ENCODE measurements at places on chromosomes 7 and 10.

GRCh38 chr7:70266186-70266585 is 667.9 kb downstream of the AUTS2 start:
- no peak for DNase-seq

- DNase-seq: no peak
Observed at GRCh38 chr7:98956937-98957336, 78.6 kb downstream of the TRRAP start.

- DNase-seq: no peak
Observed at GRCh38 chr10:125599194-125599593, 83.8 kb downstream of the TEX36 start.

DNA sequence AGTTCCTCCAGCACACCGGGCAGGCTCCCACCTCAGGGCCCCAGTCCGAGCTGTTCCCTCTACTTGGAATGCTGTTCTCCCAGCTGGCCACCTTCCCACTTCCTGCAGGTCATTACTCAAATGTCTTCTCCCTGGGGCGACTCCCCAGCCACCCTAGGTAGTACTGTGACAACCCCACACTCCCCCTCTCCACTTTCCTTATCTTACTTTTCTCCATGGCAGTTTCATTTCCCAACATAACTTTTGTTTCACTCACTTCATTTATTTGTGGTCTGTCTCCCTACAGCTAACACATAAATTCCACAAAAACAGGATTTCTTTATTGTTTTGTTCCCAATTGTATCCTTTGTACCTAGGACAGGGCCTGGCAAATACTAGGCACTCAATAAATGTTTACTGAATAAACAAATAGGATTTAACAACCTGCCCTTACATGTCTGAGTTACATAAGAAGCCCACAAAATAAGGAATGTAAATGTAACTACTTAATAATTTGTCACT is 76.5 kb downstream of the JAZF1 start:
- DNase-seq: no peak

- no peak for DNase-seq
Observed at GRCh38 chr7:157743781-157744525, 407.1 kb downstream of the DNAJB6 start.

All from NCI-H774 (cell line).